Cortex of kidney (tissue), 1 donor: ENCODE measurements at places on chromosomes 3 and 15.

DNA sequence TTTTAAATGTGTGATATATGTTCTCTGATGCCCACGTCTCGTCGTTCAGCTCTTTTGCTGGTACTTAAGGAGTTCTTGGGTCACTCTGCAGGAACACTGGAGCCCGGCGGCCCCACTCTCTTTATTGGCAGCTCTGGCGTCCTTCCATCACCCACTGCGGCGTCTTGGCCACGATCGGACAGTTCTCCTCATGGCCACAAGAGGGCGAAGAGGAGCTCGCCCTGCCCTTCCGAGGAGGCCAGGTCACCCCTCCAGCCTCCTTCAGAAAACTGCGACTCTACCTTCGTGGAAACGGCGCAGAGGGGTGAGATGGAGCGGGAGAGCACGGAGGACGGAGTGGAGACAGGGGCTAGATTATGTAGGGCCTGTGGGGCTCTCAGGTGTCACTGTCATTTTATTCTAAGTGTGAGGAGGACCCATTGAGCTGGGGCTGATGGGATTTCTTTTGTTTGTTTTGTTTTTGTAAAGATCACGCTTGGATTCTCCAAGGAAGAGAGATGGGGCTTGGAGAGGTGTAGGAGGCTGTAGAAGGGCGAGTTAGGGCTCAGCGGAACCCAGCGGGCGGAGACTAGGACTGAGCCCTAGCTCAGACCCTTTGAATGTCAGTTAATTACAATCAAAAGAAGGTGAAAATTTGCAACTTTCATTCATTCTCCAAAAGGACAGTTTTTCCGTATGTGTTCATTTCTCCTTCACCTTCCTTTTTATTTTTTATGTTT is 28.0 kb upstream of the GABRA5 start:
- no peak for DNase-seq

- DNase-seq: no peak
These were observed 34.7 kb upstream of the ZPLD1 start for GRCh38 chr3:102400142-102400541.

- DNase-seq: no peak
These were observed 23.9 kb downstream of the NIT2 start for GRCh38 chr3:100358413-100358812.

GRCh38 chr3:45940781-45941365 is 2.4 kb upstream of the CXCR6 start:
- no peak for DNase-seq

DNA sequence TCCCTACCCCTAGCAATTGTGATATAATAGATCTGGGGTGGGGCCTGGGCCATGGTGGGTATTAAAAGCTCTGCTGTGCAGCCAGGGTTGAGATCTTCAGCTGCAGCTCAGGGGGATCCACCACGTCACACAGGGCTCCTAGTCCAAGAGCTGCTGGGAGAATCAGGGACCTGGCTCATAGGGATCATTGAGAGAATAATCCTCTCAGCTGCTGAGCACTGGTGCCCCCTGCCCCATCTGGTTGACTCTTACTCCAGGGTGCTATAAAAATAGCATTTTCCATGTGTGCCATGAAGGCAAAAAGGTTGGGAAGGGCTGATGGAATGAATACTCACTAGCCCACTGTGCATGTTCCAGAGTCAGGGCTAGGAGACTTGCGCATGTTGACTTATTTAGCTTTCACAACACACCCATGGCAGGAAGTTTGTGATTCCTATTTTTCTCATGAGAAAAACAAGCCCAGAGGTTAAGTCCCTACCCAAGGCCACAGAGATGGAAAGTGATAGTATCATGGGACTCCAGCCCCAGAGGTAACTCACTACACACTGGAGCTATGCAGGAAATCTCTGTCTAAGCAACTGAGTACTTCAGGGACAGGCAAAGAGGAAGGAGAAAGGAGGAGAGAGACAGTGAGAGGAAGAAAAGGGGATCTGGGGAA is 94.6 kb upstream of the HERC1 start:
- DNase-seq: no peak

DNA sequence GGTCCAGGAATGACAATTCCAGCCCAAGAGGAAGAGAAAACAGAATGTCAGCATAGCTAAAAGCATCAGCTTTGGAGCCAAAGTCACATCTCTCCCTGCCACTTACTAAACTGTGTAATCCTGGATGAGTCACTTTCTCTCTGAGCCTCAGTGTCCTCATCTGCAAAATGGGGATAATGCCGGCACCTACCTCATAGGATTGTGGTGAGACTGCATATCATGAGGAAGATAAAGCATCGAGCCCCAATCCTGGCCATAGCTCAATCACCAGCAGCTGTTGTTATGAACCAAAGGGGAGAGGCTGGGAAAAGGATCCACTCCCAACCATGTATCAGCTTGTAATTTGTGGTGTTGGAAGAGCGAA is 9.1 kb downstream of the SLC6A1 start:
- DNase-seq: no peak

- DNase-seq: no peak
These were observed 284.1 kb upstream of the STT3B start for GRCh38 chr3:31248563-31248992.

DNA sequence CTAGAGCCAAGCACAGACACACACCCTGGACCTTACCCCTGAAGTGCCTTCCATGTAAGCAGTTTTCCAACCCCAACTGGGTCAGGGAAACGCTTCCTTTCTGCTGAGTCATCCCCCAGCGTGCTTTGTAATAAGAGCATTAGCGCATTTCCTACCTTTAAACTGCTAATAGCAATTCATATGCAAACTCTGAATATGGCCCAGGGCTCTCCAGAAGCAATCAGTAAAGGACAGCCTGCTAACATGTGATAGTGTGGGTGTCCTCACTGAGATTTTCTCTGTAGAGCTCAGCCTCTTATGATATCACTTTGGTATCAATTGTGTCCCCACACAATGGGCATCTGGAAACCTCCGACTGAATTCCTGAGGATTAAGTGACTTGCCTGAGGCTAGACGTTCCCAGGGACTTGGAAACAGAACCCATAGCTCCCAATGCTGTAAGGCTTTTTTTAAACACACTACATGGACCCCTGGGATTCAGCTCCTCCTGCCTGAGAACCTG is 5.6 kb downstream of the GABRB3 start:
- DNase-seq: no peak

- no peak for DNase-seq
These were observed 7.4 kb downstream of the GLB1 start for GRCh38 chr3:33089515-33089914.

GRCh38 chr15:60386615-60387014 is 11.2 kb downstream of the ANXA2 start:
- no peak for DNase-seq

GRCh38 chr15:63483521-63484371 is 20.6 kb upstream of the USP3 start:
- no peak for DNase-seq

GRCh38 chr15:36734366-36734765 is 154.9 kb downstream of the CDIN1 start:
- no peak for DNase-seq

DNA sequence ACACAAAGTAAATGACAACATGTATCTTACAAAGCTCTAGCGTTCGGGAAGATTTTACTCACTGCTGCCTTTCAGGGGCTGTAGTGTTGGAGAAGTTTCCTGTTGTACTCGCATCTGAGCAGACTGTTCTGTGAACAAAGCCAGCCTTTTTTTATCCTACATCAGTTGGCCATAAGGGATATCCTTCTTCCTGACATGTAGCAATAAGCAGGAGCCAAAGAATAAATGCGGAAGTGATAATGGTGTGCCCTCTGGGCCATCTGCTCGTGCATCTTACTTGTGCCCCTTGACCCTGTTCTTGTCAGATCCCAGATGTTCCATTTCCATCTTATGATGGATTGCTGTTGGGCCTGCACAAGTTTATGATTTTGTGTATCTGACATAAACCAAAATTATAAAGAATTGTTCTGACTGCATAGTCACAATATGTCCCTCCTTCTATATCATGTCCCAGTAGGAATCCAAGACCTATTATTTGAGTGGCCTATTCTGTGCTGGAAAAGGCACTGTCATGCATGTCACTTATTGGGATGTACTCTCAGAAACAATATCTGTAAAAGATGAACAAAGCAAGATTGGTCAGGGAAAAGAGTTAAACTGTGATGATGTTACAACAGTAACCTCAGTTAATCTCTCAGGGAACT is 631.3 kb downstream of the NSUN3 start:
- no peak for DNase-seq

- DNase-seq: no peak
These were observed 111.3 kb downstream of the MEGF11 start for GRCh38 chr15:66142285-66142684.

DNA sequence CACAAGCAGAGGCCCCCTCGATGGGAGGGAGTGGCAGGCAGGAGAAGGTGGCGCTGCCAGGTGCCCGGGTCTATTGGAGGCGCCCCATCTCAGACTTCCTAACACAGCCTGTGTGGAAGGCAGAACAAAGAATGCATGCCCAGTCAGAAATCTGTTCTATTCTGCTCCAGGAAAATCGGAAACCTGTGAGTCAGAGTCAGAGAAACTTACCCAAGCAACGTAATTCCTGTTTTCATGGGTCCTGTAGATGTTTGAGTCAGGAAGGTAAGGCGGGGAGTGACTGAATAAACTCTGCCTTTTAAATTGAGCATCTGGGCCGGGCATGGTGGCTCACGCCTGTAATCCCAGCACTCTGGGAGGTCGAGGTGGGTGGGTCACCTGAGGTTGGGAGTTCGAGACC is 13.7 kb downstream of the MAP6D1 start:
- no peak for DNase-seq

- no peak for DNase-seq
These were observed 45.4 kb upstream of the UBE2E1 start for GRCh38 chr3:23760325-23760724.

GRCh38 chr3:35200056-35200455 is 439.3 kb upstream of the ARPP21 start:
- DNase-seq: no peak

GRCh38 chr3:23888617-23889228 is 28.1 kb downstream of the NKIRAS1 start:
- no peak for DNase-seq

GRCh38 chr3:17201538-17201937 is 316.8 kb downstream of the PLCL2 start:
- no peak for DNase-seq

DNA sequence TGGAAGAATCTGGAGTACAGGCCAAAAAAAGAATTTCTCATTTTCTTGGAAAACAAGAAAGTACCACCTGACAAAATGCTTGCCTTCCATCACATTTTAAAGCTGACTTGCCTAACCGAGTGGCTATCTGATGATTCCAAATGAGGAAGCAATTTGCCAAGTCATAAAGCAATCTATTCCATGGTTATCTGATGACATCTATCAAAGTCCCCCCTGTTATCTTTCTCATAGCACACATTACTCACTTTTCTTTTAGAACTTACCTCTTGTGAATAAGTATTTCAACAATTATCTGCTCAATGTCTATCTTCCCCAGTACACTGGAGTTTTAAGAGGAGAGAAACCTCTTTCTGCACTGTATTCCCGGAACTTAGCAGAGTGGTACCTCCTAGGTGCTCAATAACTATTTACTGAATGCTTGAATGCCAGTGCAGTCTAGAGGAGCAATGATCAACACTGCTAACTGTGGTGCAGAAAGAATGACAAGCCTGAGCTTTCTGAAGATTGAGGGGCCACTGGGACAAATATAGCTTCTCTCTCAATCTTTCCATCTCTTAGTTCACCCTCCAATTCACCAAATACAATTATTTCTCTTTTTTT is 186.3 kb upstream of the ATP11B start:
- no peak for DNase-seq

DNA sequence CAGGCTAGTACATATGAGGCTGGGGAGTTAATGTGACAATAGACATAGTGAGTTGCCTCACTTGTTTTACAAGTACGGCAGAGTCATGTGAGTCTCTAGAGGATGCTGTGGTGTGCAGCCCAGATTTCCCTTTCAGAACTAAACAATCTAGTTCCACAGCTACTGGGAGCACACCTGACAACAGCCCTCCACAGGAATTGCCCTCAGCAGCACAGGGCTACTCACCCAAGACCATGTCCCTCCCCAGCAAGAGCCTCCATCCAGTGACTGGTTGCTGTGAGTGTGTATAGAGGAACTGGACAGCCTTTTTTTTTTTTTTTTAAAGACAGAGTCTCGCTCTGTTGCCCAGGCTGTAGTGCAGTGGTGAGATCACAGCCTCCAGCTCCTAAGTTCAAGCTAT is 40.2 kb upstream of the UBE2E2 start:
- no peak for DNase-seq

GRCh38 chr15:76337059-76337695 is 604 bp downstream of the ISL2 start:
- DNase-seq: no peak

- no peak for DNase-seq
These were observed 26.3 kb downstream of the KCNMB3 start for GRCh38 chr3:179224584-179224983.

GRCh38 chr3:55362210-55362960 is 124.7 kb downstream of the WNT5A start:
- no peak for DNase-seq

DNA sequence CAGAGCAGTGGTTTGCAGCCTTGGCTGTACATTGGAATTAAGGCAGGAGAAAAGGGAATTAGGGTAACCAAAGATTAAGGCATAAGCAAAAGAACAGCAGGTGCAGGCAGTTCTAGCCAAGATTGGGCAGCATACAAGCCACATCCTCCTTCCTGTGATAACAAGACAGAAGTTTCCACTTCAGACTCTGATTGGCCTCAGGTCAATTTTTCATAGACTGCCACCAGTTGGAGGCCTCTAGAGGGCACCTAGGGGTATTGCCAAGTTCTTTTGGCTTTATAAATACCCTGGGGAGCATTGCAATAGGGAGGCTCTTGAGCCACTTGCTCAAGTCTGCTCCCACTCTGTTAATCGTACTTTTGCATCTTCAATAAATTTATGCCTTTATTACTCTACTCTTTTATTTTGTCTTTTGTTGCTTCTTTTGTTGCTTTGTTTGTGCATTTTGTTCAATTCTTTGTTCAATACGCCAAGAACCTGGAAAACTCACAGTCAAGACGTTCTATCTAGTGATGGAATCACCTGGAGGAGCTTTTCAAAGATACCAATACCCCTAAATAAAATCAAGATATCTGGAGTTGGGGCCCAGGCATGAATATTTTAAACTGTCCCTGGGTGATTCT is 32.2 kb upstream of the FMN1 start:
- no peak for DNase-seq

- DNase-seq: no peak
These were observed 69.9 kb upstream of the AGBL1 start for GRCh38 chr15:86009727-86010126.

- DNase-seq: no peak
These were observed 8.2 kb downstream of the SNX33 start for GRCh38 chr15:75655931-75656330.

GRCh38 chr15:47991357-47991756 is 129.4 kb upstream of the SLC24A5 start:
- no peak for DNase-seq

DNA sequence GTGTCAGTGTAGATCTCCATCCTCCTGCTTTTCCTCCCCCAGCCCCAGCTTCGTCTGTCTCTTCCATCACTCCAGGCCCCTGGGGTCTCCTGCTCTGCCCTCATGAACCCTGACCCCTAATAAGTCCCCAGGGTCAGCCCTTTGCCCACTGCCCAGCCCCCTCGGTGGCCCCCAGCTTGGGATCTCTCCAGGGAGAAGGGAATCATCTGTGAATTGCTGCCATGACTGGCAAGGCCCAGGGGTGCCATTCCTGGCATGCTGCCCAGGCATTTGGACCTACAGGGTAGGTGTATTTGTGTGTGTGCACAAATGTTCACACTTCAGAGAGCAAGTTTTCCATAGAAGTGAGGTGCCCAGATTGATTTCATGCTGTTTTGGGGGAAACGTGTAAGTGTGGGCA is 5.9 kb upstream of the TBC1D21 start:
- DNase-seq: no peak

GRCh38 chr15:90301707-90302300 is 36.3 kb downstream of the NGRN start:
- DNase-seq: no peak
